ENCODE measurements at places on chromosomes 2 and 18. TPM values are rescaled to one million over a fixed set of nuclear protein-coding genes. Genes with fewer than 3 reads are reported as not detected.

- H3K27ac ChIP-seq: no peak overlapping the region
- H3K27me3 ChIP-seq: no peaks in the 10 kb centered on the region
- DNase-seq: no peak
- no peaks in the 10 kb centered on the region for H3K36me3 ChIP-seq
- no peak overlapping the region for H3K4me3 ChIP-seq
Measured at GRCh38 chr2:120238728-120239487, 13.7 kb upstream of the RALB start.

SLC4A3 gene
- total RNA-seq: 0.45 TPM

LRRC30 gene
- total RNA-seq: not detected

GRCh38 chr2:30491225-30491624 lies 44.2 kb downstream of the LCLAT1 start:
- no peaks in the 10 kb centered on the region for H3K4me1 ChIP-seq
- H3K27ac ChIP-seq: no peak overlapping the region
- no peaks in the 10 kb centered on the region for H3K36me3 ChIP-seq
- no peaks in the 10 kb centered on the region for H3K27me3 ChIP-seq
- DNase-seq: no peak

GAD1 gene
- not detected for total RNA-seq

TLX2 gene
- total RNA-seq: 0.45 TPM

TUBA4B gene
- total RNA-seq: not detected

CELF4 gene
- total RNA-seq: not detected

- H3K27ac ChIP-seq: no peak overlapping the region
- H3K4me1 ChIP-seq: no peaks in the 10 kb centered on the region
- no peak for DNase-seq
- H3K36me3 ChIP-seq: no peaks in the 10 kb centered on the region
Measured at GRCh38 chr18:38076346-38077070, 510.9 kb upstream of the CELF4 start.

GRCh38 chr2:29599946-29600345 lies 321.4 kb downstream of the ALK start:
- no peak for DNase-seq
- no peak overlapping the region for H3K4me3 ChIP-seq
- no peaks in the 10 kb centered on the region for H3K27me3 ChIP-seq
- H3K36me3 ChIP-seq: no peaks in the 10 kb centered on the region

GRCh38 chr2:239943991-239944631 lies 81.0 kb downstream of the NDUFA10 start:
- no peak overlapping the region for H3K4me3 ChIP-seq
- H3K27me3 ChIP-seq: no peaks in the 10 kb centered on the region
- no peak overlapping the region for H3K27ac ChIP-seq
- DNase-seq: no peak

SAG gene
- 0.11 TPM for total RNA-seq
